ENCODE measurements at places on chromosomes 6 and 20.

DNA sequence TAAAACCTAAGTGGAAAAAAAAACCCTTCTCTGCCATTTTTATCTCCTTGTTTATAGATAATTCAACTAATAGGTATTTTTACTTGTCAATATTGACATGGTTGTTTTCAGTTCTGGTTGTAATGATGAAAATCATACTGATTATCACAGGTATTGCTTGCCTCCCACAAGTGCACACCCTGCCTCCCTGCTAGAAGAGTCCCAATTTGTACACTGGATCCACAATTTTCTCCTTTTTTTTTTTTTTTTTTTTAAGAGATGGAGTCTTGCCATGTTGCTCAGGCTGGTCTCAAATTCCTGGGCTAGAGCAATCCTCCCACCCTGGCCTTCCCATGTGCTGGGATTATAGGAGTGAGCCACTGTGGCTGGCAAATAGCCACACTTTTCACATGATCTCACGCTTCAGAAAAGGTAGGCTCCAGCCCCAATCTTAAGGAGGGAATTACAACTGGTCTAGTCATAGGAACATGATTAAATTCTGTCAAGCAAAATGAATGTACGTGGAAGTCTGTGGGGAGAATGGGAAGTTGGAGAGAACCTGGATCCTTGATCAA, 12.3 kb downstream of the DYNLT2 start:
- DNase-seq, result no peak

- DNase-seq, result no peak
Observed at GRCh38 chr6:80579391-80580023, 473.0 kb downstream of the BCKDHB start.

GRCh38 chr6:81237226-81237625, 515.3 kb downstream of the TENT5A start:
- DNase-seq, result no peak

DNA sequence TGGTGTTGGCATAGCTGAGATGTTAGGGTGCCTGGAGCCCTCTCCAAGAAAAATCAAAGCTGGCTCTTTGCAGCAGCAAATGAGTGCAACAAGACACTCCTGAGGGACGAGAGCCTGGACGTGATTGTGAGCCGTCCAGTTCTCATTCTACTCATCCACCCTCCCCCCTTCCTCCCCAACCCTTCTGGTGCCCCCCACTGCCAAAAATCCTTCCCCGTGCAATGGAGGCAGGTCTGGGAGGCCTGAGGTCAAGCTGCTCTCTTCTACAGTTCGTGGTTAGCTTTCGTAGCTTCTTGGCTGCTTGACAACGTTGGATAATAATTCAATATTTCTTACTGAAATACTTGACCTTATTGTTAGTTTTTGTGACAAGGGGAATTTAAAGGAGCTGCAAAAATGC, 185.3 kb upstream of the SUPT3H start:
- no peak for DNase-seq

DNA sequence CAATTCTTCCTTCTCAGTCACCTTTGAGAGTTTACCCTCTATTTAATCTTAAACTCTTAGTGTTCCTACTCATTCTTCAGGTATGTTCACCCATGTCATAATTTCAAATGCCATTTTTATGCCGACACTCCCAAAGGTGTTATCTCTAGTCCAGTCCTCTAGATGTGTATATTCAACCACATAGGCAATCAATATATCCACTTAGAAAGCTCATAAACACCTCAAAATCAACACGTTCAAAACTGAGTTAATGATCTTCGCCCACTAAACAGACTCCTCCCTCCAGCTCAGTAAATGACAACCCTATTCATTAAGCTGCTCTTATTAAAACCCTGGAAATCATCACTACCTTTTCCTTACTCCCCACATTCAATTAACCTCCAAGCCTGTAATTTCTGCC, 6.4 kb downstream of the OSTM1 start:
- DNase-seq, result no peak
